ENCODE measurements at places on chromosomes 2 and 18.

GRCh38 chr18:49922228-49922627, 108.9 kb upstream of the ACAA2 start:
- DNase-seq = no peak

GRCh38 chr2:4139316-4139715, 435.9 kb downstream of the DCDC2C start:
- no peak for DNase-seq

DNA sequence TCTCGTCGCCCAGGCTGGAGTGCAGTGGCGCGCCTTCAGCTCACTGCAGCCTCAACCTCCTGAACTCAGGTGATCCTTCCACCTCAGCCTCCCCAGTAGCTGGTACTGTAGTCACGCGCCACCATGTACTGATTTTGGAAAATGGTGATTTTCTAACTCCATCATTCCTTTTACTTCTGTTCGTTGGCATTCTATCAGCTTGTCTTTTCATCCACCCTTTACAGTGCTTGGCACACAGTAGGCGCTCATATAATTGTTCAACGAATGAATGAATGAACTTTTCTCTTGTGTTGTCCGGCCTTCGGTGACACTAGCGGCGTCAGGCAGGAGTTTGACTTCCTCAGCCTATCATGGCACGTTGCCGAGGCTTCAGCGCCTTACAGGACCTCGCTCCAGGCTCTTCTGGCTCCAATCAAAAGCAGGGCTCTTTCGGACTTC, 373 bp upstream of the MTHFD2 start:
- no peak for DNase-seq

DNA sequence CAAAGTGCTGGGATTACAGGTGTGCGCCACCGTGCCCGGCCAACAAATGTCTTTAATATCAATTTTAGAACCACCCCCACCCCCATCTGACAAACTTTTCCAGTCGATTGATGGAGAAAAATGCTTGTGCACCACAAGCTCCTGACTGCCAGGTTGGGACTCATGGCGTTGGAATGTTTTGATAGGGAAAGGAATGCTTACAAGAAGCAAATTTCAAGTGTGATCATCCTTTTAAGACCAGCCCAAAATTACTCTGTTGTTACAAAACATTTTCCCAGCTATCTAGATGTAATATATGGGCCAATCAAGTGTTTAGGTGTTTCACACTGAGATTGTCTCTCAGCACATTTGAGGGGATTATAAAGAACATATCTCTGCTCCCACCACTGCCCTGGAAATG, 45.2 kb downstream of the UBXN4 start:
- DNase-seq = no peak

DNA sequence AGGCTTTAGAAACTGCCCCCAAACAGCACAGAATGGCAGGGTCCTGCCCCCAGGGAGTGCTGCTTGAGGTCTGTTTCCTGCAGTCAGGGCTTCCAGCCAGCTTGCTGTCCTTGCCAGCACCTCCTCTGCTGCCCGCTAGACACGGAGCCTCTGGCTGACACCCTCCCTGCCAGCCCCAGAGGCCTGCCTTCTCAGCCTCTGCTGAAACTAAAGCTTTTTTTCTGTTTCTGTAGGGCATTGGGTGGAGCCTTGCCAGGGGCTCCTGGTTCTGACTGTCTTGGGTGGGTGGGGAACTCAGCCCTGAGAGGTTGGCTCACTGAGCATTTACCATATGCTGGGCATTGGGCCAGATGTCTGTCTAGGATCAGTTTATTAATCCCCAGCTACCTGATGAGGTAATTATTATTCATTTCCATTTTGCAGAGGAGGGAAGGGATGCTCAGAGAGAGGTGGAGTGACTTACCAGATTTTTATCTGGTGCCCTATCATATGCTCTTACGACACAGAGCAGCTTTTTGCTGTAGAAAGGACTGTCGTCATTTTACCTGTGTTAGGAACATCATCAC, 35.4 kb downstream of the INPP4A start:
- DNase-seq = peak; percentile 32

- DNase-seq = no peak
Observed at GRCh38 chr2:60849187-60849586, 32.2 kb upstream of the REL start.

GRCh38 chr2:146467425-146467824, 1377.4 kb upstream of the ACVR2A start:
- no peak for DNase-seq

DNA sequence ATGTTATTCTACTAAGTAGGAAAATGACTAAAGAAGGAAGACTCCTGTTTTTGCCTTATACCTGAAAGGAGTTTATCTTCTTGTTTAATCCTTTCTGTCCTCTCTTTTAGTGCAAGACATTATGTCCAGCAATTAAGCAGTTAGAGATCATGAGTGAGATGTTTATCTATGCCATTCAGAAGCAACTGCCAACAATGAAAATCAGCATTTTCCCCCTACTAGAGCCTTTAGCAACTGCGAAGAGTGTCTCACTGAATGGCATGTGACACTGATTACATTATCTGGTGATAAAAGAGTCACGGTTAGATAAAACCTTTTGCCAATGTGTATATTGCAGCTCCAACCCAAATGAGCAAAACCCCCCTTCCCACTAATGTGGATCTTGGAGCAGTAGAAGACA, 357.7 kb upstream of the SYT4 start:
- no peak for DNase-seq

DNA sequence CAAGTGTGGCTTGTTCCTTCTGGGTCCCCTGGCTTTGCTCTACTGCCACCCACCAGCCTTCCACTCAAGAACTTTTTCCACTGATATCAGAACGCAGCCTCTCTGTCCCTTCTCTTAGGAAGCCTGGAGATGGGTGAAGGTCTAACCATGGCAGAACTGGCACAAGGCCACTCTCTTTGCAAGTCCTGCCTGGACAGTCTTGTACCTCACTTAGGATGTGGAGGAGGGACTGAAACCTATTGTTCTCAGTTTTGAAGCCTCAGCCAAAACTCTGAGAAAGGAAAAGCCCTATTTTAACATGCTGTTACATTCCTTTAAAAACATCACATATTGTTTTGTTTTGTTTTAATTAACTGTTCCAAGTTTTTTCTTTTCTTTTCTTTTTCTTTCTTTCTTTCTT, 58.9 kb upstream of the NCOA1 start:
- no peak for DNase-seq

DNA sequence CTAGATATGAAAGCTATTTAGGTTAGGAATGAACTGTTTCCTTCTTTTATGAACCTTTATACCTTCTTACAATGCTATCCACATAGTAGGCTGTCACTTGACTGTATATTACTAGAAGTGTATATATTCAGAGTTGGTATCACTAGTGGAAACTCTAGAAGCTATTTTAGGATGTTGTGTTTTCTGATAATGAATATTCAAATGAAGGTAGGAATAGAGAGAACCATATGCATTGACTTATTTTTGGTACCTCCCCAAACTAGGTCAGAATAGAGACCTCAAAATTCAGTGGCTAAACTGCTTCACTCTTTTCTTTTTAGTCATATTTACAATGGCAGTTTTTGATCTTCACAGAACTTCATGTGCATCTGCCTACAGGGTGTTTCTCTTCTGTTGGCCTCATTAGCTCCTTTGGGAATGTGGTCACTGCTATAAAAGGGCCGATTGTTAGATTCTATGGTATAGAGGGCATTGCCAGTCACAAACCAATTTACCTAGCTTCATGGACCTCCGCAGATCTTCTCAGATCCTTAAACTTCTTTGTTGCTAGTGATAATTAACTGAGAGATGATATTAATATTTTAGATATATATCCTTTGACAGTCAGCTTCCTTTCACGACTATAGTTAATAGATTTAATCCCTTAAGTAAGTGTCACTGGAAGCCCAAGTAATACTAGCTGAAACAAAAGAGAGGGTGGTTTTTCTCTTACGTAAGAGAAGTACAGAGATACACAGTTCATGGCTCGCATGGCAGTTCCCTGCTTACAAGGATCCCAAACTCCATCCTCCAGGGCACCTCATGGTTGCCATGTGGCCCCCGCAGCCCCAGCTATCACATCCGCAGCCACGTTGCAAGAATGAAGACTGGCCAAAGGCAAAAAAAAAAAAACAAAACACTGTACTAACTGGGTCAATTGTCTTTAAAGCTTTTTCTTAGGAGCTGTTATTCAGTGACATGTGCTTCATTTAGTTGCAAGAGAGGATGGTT, 61.0 kb downstream of the TSPYL6 start:
- no peak for DNase-seq

DNA sequence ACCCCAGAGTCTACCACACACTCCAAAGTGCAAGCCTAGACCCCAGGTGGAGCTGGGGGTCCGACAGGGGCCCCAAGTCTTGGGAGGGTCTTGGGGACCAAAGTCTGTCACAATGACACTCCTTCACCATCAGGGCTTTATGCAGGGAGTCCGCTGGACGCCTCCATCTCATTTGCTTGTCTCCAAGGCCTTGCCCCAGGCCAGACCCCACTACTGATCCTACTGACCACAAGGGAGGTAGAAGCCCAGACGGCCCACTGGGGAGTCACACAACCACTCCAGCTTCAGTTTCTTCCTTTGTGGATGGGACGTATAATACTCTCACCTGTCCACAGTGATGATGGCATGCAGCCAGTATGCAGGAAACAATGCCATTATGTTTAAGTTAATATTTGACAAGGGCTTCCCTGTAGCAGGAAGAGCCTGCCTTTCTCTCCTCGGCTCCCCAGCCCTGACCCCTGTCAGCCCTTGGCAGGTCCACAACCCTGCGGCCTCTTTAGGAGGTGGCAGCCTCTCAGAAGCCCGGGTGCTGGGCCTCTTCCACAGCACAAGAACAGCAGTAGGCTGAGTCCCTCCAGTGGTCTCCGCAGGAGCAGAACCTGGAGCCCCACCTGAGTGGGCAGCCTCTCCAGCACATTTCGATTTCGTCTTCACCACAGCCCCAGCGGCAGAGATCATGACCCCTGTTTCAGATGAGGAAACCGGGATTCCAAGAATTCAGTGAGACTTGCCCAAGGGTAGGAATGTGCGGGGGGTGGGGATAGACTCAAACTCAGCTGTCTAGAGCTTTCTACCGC, 6.5 kb downstream of the BIN1 start:
- DNase-seq = no peak

- DNase-seq = no peak
Observed at GRCh38 chr2:19614066-19614465, 255.6 kb upstream of the OSR1 start.

- no peak for DNase-seq
Observed at GRCh38 chr2:102278720-102279390, 32.5 kb upstream of the IL1RL1 start.

- no peak for DNase-seq
Observed at GRCh38 chr2:203042178-203042577, 27.5 kb downstream of the NBEAL1 start.

DNA sequence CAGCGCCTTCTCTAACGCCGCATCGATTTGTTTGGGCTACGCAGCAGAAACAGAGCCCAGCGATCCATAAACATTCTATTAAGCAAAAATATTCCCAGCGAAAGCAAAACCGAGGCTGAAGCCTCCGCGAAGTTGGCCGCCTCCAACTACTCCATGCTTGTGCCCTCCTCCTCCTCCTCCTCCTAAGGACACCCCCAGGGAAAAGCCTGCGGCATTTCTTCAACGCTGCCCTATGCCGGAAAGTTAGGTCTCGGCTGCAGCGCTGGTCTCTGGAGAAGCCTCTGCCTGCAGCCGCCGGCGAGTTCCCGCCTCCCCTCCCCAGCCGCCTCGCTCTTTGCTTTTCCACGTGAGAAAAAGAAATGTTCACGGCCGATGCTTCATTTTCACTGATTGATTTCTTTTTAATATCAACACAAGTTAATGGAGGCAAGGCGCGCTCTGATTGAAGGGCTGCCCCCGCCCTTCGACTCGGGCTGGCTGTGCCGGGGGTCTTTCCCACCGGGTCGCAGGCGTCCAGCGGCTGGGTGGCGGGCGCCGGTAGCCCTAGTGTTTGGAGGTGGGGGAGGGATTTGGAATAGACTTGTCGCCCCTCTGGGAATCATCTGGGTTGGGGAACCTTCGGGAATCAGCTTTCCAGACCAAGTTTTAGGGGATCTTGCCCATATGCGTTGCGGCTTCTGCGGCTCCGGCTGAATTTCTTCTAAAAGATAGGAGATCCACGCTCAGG, 3.9 kb downstream of the NRP2 start:
- DNase-seq = no peak

- peak; percentile 9 for DNase-seq
Observed at GRCh38 chr2:211534632-211535031, 978.2 kb downstream of the CPS1 start.

DNA sequence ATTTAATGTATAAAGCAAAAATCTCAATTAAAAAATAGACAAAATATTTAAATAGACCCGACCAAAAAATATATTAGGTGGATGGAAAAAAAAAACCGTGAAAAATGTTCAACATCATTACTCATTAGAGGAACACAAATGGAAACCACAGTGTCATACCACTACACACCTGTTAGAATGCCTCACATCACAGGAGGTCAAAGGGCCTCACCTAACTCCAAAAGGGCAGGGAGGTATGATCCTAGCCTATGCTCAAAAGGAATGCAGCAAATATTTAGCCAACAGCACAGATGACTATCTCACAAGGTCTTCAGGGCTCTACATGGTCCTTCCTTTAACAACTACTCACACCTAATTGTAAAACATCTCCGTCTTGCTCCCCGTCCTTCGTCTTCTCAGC, 185.5 kb upstream of the SETBP1 start:
- no peak for DNase-seq

DNA sequence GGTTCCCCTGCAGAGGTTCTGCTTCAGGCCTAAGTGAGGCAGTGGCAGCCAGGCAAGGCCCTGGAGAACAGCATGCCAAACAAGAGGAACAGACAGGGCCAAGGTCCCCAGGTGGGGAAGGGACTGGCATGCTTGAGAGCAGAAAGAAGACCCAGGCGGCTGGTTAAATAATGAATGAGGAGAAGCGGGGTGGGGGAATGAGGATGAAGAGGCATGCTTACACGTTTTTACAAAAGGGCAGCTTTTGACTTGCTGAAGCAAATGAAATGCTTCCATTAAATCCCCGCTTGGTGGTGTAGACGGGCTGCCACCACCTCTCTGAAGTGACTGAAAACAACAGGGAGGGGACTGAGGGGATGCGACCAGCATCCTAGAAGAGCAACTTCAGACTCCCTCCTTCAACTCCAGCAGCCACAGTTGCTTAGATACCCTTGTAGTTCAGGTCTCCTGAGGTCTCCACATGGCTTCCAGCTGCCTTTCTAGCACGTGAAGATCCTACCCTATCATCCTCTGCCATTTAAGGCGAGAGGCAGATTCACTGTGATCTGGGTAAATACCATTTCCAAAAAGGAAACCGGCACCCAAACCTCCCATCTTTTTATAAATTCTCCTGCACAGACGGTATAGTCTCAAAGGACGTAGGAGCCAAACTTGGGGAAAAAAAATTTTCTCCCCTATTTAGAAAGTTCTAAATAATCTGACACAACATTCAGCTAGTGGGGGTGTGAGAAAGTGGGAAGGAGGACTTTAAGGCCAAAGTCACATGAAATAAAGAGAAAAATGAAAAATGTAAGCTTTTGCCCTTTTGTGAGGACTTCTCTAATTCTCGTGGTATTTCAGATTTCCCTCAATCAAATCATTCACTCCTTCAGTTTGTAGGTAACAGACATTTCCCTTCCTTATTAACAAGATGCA, 65.6 kb downstream of the CACNB4 start:
- no peak for DNase-seq

- DNase-seq = no peak
Observed at GRCh38 chr2:77434880-77435279, 87.3 kb downstream of the LRRTM4 start.
